ENCODE measurements at places on chromosomes 1 and 21.
A peak's percentile ranks its signal among the peaks of the same experiment; 100 is the strongest.

GRCh38 chr1:94925004-94925403, 1.9 kb downstream of the CNN3 start:
- DNase-seq = peak; percentile 21

DNA sequence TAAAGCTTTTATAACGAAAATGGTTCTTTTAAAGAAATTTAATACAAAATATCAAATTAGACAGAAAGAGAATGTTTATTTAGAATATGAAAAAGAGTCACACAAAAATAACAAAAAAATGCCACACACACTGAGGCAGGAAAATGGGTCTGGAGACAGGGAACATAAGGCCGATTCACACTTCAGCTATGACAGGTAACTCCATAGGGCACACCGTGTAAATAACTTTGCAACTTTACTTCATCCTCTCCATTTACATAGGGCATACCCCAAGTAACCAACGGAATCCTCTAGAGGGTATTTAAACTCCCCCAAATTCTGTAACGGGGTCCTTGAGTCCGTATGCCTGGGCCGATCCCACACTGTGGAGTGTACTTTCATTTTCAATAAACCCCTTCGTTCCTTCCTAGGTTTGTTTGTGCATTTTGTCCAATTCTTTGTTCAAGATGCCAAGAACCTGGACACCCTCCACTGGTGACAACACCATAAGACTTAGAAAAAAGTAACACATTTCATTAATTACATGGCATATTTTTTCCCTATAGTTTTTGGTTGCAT, 23.1 kb upstream of the PTGS2 start:
- no peak for DNase-seq

- no peak for DNase-seq
Measured at GRCh38 chr1:167542109-167543032, 11.2 kb downstream of the CREG1 start.

DNA sequence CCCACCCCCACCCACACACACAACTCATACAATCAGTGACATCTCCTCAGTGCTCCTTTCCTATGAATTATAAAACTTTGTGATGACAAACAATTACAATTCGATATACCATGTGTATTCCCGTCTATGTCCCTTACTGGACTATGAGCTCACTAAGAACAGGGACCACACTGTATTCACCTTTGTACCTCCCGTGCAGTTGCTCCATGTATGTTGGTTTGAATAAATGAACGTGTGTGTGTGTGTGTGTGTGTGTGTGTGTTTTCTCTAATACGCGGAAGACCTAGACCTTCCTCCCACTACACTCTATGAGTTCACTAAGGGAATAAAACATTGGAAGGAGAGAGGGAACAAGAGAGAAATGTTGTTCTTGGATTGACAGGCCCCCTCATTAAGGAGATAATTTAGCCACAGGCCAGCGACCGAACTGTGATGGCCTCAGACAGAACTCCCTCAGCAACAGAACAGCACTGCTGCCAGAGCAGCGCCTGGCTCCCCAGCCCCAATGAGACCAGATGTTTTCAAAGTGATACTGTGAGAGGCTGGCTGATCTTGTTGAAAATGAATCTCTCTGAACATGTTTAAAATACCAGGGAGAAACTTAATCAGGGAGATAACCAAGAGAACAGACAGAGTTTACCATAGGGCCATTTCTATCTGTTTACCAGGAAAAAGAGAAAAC, 21.7 kb downstream of the BCAR3 start:
- DNase-seq = no peak

GRCh38 chr1:98662356-98662670, 792 bp downstream of the SNX7 start:
- DNase-seq = peak; percentile 38

GRCh38 chr1:39255222-39255621, 50.7 kb downstream of the MACF1 start:
- DNase-seq = no peak

GRCh38 chr21:46122237-46122671, 24.3 kb downstream of the COL6A2 start:
- no peak for DNase-seq

- DNase-seq = peak; percentile 61
Measured at GRCh38 chr1:158527190-158527815, 26.9 kb downstream of the OR6Y1 start.

DNA sequence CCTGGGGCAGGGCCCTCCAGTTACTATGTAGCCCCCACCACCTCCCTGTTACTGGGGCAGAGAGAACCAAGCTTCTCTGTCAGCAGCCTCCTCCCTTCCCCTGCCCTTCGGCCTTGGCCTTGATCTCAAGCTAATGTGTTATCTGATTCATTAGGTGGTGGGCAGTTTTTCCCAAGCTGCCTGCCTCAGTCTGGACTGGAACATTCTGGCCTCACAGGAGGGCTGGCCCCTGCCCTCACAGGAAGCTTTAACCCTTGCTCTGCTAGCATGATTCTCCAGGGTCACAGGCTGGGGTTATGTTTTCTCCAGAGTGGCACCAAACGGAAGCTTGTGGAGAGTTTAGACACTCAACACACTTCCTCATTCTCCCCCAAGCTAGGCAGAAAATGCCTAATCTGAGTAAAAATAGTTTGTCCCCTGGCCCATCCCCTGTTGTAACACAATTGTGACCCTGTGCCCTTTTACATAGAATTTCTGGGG, 37.2 kb upstream of the SLC6A9 start:
- DNase-seq = peak; percentile 23

DNA sequence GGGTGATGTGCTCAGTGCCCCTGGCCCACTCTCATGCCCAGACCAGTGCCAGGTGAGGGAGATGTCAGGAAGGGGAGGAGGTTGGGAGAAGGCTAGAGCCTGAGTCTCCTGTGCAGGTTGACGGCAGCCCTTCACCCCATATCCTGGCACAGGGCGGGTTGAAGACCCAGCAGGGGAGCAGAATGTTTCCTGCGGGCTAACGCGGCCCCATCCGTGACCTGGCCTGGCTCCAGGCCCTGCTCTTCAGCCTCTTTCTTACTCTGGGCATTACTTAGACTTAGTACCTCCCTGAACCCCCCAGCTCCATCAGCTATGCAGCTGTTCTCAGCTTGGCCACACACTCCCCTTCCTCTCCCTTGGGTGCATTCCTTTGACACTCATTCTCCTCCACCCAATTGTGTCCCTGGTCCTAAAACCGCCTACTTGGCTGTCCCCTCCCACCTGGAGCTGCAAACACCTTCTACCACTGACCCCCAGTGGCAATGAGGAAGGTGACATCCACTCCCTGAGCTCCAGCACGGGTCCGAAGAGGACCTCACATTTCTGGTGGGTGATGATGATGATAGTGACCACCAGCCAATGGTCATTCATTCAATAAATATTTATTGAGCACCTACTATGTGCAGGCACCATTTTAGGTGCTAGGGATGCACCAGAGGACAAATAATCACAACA, 179.0 kb downstream of the PTPRU start:
- DNase-seq = no peak

All from globus pallidus (tissue), 1 donor.